ENCODE measurements at places on chromosomes 1 and 21.

DNA sequence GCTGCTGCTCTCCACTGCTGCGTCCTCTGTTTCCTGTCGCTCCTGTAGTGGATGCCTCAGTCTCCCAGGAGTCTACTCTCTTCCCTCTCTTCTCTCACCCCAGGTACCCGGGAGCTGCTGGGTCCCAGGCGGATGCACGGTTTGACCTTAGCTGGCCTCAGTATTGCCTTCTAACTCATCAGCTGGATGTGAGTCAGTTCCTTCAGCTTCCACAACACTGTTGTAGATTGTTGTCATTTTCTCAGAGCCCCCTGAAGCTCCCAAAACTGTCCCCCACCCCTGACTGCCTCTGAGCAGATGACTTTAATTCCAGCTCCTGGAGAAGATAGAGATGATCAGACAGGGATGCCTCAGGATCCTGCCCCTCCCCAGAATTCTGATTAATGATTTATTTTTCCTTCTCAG lies 7.2 kb downstream of the CNIH3 start:
- no peak for DNase-seq

DNA sequence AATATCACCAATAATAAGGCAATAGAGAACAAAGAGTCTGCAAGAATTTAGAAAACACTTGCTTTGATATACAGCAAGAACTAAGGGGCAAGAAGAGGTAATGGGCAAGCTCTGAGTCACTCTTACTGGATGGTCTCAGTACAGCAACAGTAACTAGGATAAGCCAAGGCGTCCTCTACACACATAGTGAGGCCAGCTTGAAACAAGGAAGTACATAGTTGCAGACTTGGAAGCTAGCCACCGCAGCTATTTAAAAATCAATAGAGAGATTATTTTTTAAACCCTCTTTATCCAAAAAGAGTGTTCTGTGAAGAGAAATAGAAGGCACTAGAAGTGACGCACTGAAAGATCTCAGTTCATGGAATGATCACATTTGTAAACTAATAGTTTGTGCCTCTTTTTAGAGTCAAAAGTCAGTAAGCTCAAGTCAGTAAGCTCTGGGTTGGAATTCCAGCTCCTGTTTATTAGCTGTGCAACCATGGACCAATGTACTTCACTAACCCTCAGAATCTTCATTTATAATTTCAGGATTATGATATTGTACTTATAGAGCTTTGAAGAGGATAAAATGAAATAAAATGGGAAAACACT lies 118.6 kb downstream of the AKT3 start:
- no peak for DNase-seq

DNA sequence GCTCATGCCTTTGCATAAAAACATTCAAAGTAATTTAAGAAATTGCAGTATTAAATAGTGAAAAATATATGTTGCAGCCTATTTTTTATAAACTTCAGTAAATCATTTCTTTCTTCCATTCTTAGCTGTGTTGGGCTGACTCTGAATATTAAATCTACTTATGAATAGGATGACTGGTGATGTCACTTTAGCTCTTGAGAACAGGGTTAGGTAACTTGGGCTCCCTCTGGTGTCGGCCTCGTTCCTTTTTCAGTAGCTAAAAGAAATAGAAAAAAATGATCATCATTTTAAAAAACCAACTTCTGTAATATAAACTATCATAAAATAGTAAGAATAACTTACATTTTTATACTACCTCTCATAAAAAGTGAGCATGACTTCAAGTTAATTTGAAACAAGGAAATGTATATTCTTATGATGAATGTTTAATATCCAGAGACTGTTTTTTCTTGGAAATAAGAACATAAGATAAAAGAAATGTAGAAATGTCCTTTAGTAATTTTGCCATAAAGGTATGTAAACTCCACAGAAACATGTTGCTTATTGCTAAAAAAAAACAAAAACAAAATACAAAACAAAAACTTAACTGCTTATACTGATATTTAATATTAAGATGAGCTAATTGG lies 26.8 kb upstream of the NCAM2 start:
- peak; percentile 47 for DNase-seq

- DNase-seq, result peak; percentile 64
These were observed 8.0 kb upstream of the NAV1 start for GRCh38 chr1:201530741-201531531.

- DNase-seq, result no peak
These were observed 51.5 kb upstream of the TNFSF4 start for GRCh38 chr1:173258479-173259264.

GRCh38 chr1:226233293-226233692 lies 9.8 kb downstream of the MIXL1 start:
- DNase-seq, result no peak

- no peak for DNase-seq
These were observed 374 bp downstream of the MAB21L3 start for GRCh38 chr1:116111524-116112021.

GRCh38 chr1:220062629-220063028 lies 16.3 kb upstream of the EPRS1 start:
- no peak for DNase-seq

DNA sequence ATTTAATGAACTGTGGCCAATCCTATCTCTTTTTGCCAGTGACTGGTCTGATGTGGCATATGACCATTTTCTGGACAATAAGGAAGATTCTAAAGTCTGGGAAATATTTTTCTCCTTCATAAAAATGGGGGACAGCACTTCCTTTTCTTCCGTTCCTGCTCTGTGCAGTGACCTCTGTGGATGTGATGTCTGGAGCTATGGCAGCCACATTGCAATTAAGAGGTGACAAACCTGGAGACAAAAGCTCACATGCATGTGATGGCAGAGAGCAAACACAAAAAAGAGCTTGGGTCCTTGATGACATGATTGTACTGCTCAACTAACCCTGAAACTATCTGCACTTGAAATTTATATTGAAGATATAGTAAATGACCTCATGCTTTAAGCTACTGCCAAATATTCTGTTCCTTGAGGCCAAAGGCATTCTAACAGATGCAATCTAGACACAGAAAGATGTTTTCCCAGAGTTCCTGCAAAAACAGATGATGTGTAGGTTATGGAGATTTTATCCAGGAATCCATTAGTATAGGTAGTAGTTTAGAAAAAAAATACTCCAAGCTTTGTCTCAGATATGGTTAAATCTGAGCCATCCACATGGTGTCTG lies 2.2 kb upstream of the MAGI3 start:
- no peak for DNase-seq

DNA sequence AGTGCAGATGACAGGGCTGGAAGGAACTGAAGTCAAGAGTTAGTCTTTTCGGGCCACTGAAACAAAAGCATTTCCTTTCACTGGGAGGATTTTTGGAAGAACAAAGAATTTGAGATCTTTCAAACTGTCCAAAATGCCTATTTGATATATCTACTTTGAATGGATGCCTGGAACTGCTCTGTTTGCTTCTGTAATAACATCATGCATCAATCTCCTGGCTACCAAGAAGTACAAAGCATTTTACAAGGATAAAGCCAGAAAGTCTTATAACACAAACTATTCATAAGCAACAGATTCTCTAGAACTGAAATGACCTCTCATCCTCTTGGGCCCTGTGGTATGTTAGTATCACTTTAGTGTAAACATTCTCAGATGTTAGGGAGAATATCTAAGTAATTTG lies 18.2 kb upstream of the RHOU start:
- no peak for DNase-seq

DNA sequence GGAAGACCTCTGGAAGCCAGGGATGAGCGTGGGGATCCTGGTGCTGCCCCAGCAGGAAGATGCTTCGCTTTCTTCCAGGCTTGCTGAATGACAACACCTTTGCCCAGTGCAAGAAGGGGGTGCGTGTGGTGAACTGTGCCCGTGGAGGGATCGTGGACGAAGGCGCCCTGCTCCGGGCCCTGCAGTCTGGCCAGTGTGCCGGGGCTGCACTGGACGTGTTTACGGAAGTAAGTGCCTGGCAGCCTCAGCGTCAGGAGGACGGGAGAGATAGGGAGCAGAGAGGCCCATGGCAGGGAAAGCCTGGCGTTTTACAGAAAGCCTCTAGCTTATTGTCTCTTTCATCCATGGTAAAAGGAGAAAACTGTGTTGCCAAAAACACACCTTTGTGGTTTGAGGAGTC lies 23.5 kb downstream of the PHGDH start:
- no peak for DNase-seq

GRCh38 chr1:164780863-164781262 lies 221.9 kb downstream of the PBX1 start:
- DNase-seq, result no peak

DNA sequence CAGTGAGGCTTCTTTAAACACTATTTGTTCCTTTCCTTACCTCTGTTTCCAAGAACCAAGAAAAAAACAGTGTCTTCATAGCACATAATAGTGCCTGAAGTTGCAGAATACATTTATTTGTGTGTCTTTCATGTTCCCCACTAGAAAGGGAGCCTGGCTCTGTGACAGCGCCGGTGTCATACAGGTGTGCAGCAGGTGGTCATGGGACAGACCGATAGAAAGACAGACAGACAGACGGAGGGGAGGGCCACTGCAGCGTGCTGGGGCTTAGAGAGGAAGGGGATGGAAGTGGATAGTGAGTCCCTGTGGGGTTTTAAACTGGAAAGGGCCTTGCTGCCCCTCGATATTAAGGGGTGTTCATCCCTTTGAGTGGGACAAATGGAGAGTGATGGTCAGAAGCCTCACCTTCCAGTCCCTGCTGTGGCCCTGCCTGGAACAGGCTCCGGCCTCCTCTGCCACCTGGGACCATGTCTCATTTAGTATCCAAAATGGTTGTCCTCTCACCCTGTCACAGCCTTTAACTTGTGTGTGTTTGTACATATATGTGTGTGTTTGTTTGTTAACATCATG lies 152.9 kb downstream of the PGBD5 start:
- no peak for DNase-seq

GRCh38 chr1:8851060-8851459 lies 27.4 kb downstream of the ENO1 start:
- DNase-seq, result no peak

Measured in HT-29 (cell line).